ENCODE measurements at places on chromosomes 16 and 17.

GRCh38 chr17:74049967-74050458, 153.5 kb upstream of the RPL38 start:
- DNase-seq, result no peak

- no peak for DNase-seq
These were observed 6.3 kb upstream of the XPO6 start for GRCh38 chr16:28218109-28218508.

- no peak for DNase-seq
These were observed 13.3 kb upstream of the RFWD3 start for GRCh38 chr16:74679983-74680382.

DNA sequence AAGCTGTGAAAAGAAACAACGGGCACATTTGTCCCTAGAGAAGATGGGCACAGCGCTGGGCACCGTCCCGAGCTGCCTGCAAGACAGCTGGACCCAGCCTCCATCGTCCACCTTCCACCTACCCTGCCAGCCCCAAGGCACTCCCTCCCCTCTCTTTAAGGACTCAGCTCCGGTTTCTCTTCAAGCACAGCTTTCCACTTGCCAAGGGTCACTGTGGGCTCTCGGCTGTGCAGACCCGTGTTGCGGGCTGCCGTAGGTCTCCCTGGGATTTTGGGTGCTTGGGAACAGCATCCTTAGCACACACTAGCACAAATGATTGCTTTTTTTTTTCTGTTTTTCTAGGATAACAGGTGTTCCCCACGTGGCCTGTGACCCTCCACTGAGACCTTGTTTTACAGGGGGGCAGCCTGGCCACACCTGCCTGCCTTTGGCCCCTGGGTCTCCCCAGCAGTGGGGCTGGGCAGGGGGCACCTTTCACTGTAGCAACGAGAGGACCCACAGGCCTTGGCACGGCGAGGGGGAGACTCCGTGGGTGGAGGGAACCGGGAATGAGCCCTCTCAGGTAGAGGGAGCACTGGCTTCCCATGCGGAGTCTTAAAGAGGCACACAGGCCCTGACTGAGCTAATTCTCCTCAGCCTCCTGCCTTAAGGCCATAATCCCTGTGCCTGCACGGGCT, 1.4 kb downstream of the CHMP6 start:
- DNase-seq, result no peak

GRCh38 chr17:47888293-47888692, 7.7 kb upstream of the SP2 start:
- DNase-seq, result no peak

Measured in neuronal stem cell (in vitro differentiated cells).